ENCODE measurements at places on chromosomes 3 and 15.
A peak's percentile ranks its signal among the peaks of the same experiment; 100 is the strongest.

GRCh38 chr3:53731934-53732624 lies 114.1 kb downstream of the CHDH start:
- DNase-seq: no peak

DNA sequence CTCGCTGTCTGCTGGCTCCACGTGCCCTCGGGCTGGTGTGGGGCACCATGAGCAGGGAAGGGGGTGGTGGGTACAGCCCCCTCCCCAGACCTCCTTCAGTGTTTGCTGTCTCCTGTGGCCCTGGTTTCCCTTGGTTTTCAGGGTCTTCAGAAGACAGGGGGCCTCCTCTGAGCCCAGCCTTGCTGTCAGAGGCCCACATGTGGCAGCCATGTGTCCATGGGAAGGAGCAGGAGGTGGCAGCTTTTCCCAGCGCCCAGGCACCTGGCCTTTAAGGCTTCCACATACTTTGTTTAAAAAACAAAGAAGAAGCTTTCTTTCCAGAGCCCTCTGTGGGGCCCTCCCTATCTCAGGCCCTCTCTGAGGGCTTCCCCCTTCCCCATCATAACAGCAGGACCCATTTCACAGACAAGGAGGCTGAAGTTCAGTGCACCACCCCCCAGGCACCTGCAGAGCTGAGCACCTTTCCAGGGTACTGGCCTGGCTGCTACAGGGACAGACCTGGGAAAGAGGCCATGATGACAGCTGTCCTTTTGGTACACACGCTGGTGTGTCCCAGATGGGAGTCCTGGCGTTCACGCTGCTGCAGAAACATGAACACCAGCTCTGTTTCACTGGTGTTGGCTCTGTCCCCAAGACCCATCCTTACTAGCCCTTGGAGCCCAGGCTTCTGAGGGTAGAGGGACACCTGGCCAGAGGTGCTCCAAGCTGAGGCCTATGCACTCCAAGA lies 73.7 kb downstream of the DNAJB8 start:
- DNase-seq: no peak

DNA sequence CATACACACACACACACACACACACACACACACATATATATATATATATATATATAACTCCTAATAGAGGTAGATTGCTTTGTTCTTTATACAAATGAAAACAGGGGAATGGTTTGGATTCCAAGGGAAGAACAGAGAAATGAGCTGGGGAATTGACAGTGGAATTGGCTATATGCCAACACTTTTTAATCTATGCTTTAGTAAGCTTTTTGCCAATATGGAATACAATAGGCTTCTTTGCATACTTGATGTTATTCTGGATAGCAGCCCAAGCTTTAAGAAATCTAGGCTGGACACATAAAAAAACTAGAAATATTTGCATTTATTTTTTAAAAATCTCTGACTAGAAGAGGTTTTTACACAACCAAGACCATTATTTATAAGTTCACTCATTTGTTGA lies 334.2 kb upstream of the MDFIC2 start:
- DNase-seq: no peak

DNA sequence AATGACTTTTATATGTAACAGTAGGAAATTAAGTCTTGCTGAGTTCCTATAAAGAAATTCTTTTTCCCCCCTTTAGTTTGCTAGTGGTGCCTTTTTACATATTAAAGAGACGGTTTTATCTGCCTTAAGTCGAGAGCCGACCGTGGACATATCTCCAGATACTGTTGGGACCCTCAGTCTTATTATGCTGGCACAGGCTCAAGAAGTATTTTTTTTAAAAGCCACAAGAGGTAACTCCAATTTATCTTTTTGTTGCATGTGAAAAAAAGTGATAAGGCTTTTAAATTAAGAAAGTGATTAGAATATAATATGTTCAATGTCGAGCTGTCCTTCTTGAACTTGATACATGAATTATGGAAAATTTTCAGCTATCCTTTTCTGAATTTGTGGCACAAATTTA lies 26.7 kb downstream of the PDCD6IP start:
- DNase-seq: no peak

GRCh38 chr3:58066842-58067241 lies 58.6 kb downstream of the FLNB start:
- no peak for DNase-seq

GRCh38 chr3:140863580-140864009 lies 78.0 kb upstream of the SLC25A36 start:
- peak; percentile 5 for DNase-seq

DNA sequence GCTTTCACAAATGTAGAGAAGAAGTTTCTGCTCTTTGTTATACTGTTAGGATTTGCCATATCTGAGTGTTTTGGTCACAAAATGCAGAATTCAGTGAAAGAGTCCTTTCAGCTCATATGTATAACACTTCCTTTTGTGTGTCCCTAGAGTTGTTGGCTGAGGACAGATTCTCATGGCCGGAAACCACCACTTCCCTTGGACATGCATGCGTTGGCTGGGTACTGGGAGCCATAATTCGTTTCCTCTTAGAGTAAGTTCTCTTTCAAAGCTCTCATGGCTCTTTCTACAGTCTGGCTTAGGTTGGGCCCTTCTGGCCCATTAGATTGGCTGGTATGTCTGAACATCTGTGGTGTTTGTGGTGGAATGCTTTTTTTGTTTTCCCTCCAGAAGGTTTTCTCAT lies 298.5 kb downstream of the DIPK2A start:
- DNase-seq: no peak
